Hematopoietic multipotent progenitor cell (in vitro differentiated cells): ENCODE measurements at places on chromosomes 4 and X. TPM values are rescaled to one million over a fixed set of nuclear protein-coding genes. Genes with fewer than 3 reads are reported as not detected.

DNA sequence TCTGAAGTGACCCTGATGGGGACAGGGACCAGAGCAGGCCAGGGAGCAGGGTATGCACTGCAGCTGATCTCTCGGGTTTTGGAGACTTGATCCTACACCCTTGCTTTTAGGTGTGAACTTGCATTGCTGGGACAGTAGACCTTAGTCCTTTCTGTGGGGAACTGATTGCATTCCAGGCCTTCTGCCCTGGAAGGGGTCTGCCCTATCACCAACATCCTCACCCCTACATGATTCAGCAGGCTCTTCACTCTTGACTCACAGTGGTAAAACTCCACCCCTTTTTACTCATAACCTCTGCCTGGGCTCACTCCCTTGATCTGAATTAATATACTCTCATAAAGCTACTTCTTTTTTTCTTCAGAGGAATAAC is 6.6 kb upstream of the DDX60L start:
- peak; percentile 60 for DNase-seq

DNA sequence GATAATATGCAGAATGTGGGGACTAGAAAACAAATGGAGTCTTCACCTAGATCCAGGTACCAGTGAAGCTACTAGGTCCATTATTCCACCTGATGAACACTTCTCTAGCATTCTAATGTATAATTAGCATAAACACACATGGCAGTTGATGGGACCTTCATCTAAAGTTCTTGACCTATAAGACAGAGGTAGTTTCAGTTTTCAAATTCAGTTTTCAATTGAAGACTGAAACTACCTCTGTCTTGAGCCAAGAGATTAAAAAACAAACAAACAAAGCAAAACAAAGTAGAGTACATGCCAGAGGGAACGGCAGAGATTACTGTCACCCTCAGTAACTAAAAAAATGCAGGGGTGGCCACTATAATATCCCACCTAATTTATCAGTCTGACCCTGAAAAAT is 199.9 kb upstream of the NEIL3 start:
- no peak for DNase-seq

Gene GPM6B
- 0.81 TPM for total RNA-seq

- no peak for DNase-seq
Observed at GRCh38 chrX:68684919-68685304, 37.4 kb downstream of the STARD8 start.

- DNase-seq: no peak
Observed at GRCh38 chrX:69299951-69300714, 134.9 kb upstream of the PJA1 start.

DNA sequence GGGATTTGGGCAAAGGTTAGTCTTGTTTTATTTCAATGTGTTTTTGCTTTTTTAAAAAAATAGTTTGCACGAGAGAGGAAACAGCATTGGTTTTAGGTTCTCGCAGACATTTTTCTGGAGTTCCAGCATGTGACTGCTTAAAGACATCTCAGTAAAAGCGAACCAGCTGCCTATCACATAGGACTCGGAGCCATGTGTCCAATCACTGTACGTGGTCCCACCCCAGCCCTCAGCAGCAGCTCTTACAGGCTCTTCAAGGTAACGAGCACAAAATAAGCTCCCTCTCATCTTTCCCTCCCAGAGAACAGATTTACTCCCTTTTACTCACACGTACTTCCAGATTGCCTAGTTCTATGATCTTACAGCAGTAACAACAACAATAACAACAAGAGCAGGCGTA is 68.7 kb downstream of the MCF2 start:
- DNase-seq: no peak

Gene ASB5
- not detected for total RNA-seq

DNA sequence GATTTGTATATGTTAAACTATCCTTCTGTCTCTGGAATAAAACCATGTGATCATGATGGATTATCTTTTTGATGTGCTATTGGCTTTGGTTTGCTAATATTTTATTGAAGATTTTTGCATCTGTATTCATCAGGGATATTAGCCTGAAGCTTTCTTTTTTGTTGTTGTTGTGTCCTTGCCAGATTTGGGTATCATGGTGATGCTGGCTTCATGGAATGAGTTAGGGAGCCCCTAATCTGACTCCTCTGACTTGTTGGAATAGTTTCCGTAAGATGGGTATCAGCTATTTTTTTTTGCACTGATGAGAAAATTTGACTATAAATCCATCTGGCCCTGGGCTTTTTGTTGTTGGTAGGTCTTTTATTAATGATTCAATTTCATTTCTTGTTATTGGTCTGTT is 45.7 kb downstream of the ATP10D start:
- DNase-seq: no peak

Gene PDGFC
- total RNA-seq: 16.4 TPM

- no peak for DNase-seq
Observed at GRCh38 chrX:69031181-69031580, 134.1 kb downstream of the PJA1 start.

Gene TEX13C
- not detected for total RNA-seq

DNA sequence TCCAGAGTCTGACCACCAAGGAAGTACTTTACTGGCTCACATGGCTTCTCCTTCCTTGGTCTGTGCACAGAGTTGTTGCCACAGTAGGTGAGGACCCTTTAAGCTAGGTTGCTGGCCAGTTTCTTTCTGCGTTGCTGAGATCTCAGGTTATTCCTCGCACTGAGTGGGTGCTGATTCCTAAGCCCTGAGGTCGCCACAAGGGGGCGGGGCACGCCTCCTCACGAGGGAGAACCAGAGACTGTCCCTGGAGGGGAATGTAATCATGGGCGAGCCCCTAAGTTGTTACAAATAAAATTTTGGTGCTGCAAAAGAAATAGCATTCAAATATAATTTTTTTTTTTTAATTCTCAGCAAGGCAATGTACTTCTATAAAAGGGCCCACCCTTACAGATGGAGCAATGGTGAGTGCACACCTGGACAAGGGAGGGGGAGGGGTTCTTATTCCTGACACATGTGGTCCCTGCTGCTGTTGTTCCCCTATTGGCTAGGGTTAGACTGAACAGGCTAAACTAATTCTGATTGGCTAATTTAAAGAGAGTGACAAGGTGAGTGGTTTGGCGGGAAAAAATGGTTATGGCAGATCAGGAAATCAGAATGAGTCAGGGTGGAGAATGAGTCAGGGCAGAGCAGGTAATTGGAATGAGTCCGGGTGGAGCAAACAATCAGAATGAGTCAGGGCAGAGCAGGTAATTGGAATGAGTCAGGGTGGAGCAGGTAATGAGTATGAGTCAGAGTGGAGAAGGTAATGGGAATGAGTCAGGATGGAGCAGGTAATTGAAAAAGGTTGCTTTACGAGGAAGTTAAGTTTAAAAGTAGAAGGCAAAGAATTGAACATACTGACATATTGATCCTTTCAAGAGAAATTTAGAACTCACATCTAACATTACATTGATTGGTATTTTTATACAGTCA is 107.5 kb downstream of the VSIG4 start:
- no peak for DNase-seq

GRCh38 chrX:27186671-27187070 is 276.5 kb downstream of the PPP4R3C start:
- DNase-seq: peak; percentile 9

- no peak for DNase-seq
Observed at GRCh38 chrX:49880668-49881067, 1.4 kb downstream of the USP27X start.

GRCh38 chr4:139659735-139660424 is 5.7 kb upstream of the MGST2 start:
- DNase-seq: no peak
